ENCODE measurements at places on chromosomes 13 and 19. TPM values are rescaled to one million over a fixed set of nuclear protein-coding genes. Genes with fewer than 3 reads are reported as not detected.

DNA sequence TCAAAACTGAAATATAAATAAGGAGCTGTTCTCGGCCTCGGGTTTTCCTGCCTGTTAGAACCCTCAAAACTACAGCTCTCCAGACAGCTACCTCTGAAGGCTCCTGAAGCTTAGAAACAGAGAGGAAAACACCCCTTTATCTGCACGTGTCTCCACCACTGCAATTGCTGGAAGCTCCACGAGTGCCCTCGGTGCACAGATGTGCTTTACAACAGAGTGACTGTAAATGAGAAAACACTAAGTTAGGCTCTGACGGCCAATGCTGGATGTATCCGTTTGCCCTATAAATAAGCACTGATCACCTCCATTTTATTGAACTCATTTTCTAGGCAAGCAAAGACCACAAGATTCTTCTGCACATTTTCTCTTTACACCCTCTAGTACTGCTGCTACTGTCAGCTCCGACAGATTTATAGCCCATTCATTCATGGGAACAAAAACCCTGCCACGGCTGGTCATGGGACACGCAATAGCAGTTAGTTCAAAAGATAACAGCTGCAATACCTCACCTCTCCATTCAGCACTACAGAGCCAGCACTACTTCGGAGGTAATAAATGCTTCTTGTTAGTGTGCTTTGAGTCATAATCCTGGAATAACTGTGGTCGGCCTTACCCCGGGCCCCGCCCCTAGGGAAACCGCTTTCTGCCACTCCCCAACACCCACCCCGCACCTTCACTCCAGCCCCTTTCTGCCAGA lies 241.1 kb upstream of the ZNF507 start:
- DNase-seq = no peak

- no peak for DNase-seq
Observed at GRCh38 chr19:16094360-16095070, 17.2 kb upstream of the RAB8A start.

DACT3 gene
- 3.7 TPM for total RNA-seq

FLT1 gene
- 156 TPM for total RNA-seq

DNA sequence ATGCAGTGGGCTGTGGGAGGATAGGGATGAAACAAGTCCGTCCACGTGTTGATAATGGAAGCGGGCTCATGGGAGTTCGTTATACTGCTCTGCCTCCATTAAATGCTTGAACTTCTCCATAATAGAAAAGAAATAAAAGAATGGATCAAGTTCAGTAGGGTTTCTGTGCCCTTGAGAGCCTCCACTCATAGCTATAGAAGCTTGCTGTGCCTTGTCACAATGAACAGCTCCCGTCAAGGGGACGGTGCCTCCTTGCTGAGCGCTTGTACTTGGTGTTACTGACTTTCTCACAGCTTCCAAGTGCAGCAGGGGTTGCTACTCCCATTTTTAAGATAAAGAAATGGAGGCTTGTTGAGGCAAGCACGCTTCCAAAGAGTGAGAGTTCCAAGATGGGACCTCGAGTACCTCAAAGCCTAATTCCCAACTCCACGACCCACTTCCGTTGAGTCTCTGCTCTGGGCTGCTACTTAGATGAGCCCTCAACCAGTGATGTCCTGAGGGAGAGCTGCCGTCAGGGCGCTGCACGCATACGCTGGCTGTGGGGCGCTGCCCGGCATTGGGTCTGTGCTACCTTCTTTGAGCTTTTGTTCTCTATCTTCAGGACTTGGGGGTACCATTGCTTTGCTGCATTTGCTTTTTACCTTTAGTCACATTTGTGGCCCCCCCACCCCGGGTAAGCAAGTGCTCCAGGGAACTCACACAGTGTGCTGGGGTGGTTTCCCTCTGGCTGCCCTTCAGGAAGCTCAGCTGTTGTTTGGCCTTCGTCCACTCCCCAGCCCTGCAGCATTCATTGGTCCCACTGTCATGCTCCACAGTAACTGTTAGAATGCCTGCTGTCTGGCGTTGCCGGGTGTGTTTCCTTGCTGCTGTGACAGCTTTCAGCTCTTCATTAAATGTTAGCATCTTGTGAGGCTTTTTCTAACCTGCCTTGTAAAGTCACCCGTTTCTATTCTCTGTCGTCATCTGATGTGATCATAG lies 9.5 kb downstream of the SNRNP70 start:
- DNase-seq = no peak

- DNase-seq = no peak
Observed at GRCh38 chr13:82698383-82698782, 1183.9 kb downstream of the SLITRK1 start.

- no peak for DNase-seq
Observed at GRCh38 chr13:110538632-110539031, 22.9 kb downstream of the RAB20 start.

DNA sequence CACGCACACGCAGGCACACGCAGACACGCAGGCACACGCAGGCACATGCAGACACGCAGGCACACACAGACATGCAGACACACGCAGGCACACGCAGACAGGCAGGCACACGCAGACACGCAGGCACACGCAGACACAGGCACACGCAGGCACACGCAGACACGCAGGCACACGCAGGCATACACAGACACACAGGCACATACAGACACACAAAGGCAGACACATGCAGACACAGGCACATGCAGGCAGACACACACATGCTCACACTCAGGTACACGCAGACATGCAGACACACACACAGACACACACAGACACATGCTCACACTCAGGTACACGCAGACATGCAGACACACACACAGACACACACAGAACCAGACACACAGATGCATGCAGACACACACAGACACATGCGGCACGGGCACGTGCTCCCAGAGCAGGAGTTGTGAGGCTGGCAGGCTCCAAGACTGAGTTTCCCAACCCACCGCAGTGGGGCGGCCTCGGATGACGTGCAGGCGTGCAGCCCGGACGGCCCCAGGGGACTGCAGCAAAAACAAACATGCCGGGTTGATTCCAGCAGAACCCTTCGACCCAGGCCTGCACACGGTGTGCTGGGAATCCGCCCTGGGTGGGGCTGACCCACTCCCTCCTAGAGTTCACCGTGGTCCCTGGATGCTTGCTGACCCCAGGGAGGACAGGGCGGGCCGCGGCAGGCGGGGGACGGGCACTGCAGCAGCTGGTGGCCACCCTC lies 100.0 kb downstream of the GADD45B start:
- no peak for DNase-seq

Measured in glomerular endothelial cell (primary cell).